ENCODE measurements at places on chromosomes 1 and 21.

DNA sequence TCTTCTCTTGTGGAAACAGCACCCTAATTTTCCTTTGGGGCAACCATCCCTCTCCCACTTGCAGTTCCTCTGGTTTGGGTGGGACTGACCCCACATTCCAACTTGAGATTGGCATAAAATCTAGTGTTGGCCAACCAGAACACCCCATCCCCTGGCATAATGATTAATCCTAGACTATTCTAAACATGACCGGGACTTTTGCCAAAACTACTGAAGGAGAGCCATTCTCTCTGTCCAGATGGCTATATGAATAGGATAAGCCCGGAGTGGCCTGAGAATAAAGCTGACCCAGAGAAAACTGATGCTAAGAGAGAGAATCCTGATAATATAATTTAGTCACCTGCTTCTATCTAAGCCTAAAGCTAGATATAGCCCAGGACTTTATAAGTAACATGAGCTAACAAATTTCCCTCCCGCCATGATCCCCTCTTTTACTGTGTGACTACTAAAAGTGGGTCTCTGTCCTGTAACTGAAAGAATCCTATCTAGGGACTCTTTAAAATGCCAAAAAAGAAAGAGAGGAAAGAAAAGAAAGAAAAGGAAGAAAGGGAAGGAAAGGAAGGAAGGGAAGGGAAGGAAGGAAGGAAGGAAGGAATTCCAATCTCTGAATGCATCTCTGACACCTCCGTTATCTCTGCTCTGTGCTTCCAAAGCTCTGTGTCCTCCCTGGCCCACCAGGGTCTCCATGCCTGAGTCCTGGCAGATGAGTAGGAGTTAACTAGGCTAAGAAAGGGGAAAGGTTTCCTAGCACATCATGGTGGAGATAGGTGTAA lies 28.0 kb upstream of the NRDC start:
- DNase-seq = no peak

GRCh38 chr1:42618866-42619265 lies 39.4 kb upstream of the PPIH start:
- no peak for DNase-seq

- no peak for DNase-seq
These were observed 20.7 kb downstream of the TRIM33 start for GRCh38 chr1:114490274-114490693.

GRCh38 chr21:21213297-21213696 lies 215.1 kb downstream of the NCAM2 start:
- DNase-seq = no peak

DNA sequence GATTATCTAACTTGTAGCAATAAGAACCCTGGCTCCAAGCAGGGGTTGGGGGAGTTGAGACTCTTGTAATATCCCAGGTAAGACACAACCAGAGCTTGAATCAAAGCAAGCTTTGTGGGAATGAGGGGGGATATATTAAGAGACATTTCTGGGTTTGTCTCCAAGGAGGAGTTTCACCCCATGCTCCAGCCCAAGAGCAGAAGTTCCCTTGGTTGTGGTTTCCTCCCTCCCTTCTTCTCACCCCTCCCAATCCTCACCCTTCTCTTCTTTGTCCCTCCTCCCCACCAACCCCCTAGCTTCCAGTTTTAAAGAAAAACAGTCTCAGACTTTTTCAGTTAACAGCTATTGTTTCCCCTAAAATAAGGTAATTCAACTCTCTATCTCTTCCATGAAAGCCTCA lies 11.9 kb downstream of the TRAF3IP3 start:
- no peak for DNase-seq

DNA sequence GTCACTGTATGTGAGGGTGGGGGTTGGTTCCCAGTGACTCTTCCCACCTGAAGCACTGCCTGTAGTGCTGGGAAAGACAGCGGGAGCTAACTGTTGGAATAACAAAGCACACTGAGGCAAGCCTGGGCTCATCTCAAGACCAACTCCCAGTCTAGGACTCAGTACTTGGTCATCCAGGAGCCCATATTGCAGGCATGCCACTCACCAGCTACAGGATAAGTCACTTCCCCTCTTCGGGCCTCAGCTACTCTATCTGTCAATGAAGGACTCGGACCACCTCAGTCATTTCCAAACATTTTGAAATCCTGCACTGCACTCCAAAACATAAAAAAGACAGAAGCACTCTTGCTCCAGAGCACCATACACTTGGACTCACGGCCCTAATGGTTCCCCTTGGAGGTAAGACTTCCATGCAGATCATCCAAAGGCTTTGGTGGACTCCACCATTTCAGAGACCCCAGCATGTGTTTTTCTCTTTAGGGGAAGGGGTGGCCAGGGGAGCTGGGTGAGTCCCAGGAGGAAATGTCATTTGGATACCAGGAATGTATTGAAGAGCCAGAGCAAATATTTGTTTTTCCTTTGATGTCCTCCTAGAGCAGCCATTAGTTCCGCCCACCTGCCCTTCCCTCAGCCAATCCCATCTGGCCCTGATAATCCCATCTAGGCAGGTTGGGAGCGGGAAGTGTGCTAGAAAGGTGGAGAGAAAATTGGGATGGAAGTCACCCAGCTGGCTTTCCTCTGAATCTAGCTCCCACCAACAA lies 3.1 kb downstream of the NUAK2 start:
- no peak for DNase-seq

All from omental fat pad (tissue), 4 donors.